GM03348 (cell line): ENCODE measurements at places on chromosomes 1 and 21.

DNA sequence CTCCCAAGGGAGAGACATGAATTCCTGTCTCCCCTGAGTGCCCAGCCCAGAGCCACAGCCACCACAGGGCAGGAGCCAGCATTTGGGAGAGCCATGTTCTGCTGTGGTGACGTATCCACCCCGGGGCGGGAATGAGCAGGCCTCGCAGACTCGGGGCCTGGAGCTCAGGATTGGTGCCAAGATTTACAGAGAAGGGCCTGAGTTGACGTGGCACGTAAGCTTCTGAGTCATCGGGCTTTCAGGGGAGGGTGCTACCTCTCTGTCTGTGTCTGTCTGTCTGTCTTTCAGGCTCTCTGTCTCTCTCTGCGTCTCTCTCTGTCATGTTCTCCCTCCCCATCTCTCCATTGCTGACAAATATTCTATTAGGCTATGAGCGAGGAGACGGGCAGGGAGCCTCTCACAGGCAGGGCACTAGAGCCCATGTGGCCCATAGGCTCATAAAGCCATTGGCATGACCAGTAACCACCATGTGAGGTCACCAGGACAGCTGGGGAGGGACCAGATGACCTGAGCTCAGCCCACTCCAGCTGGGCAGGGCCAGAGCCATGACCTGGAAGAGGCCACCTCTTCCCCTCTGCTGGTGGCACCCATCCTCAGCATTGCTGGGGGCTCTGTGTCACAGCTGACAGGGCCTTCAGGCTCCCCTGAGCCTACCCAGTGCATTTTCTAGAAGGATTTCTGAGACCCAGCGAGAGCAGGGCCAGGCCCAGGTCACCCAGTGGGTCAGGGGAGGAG is 300.0 kb upstream of the VAMP3 start:
- DNase-seq: peak; percentile 96

DNA sequence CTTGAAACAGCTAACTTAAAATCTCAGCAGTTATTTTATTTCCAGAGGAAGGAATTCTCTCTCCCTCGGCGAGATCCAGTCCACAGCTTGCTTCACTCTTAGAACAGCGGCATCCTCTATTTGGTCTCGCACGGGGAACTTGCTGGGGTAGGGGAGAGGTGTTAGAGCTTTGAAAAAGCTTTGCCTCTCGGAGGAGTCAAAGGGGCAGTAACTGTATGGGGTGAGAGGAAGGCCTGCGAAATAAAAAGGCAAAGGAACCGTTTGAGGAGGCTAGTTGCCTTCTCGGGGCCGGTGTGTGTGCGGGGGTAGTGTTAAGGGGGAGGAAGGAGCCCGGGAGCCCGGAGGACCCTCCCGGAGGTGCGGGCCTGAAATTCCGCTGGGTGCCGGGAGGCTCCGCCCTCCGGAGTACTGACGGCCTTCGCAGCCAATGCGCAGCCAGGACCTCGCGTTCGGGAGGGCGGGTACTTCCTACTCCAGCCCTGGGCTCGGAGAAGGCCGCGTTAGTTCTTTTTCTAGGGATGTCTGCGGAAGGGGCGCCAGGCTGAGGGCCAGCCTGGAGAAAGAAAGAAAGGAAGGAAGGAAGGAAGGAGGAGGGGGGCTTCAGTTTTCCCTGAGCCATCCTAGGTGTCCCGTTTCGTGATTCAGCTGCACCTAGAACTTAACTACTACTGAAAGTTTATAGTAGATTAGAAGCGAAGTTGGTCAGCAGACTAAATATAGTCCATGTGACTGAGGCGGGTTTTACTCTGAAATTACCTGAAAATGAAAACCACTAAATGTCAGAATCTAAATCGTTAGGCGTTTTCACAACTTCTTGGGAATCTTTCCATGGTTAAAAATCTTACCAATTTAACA is 2.2 kb downstream of the NEK7 start:
- peak; percentile 95 for DNase-seq

GRCh38 chr1:209590405-209590804 is 6.9 kb downstream of the CAMK1G start:
- peak; percentile 76 for DNase-seq

DNA sequence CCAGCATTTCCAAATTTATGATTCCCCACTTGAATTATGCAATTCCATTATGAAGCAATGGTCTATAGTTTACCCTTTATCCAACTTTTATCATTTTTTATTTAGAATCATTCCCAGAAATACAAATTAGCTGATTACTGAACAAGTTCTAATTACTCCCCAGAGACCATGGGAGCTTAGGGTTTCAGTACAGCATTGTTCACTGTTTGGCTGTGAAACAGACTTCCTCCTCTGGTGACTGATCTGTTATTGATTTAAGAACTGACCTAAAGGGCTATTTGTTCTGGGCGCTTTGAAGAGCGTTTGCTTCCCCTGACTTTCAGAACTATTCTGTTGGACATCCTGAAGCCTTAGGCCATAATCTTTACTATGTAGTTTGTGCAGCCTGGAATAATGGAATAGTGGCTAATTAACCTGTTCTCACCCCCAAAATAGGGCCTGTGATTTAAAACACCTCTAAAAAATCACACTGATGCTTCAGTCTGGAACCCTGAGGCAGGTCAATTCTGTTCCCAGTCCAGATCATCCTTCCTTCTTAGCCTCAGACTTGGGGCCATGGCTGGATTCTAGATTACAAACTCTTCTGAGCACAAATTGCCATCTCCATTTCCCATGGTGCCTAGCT is 58.7 kb downstream of the ALG14 start:
- no peak for DNase-seq

DNA sequence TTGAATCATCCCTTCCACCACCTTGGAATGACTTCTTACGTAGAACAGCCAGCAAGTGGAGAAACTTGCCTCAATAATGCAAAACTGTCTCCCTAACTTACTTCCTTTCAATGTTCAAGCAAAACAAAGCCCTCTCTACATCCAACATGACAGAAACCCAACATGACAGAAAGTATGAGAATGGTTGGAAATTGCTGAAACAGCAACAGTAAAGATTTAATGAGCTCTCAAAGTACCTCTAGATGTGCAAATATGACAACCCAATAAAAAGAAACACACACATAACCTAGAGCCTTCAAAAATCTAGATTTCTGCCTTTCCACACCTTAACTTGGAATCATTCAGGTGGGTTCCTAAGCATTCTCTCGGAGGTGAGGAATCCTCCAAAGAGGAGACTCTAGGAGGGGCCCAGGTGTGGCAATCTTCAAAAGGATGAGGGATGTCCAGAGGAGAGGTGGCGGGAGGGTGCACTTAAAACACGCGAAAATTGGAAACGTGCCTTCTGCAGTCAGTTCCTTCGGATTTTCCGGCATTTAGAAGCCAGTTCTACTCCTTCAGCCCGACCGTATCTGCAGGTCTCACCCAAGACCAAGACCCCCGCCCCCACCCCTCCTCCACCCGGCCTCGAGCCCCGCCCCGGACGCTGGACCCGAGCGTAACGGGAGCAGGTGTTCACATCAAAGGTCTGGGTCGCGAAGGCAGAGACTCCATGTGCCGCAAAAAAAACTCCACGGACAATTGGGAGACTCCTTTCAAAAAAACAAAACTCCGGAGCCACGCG is 996 bp upstream of the MGST3 start:
- DNase-seq: no peak

DNA sequence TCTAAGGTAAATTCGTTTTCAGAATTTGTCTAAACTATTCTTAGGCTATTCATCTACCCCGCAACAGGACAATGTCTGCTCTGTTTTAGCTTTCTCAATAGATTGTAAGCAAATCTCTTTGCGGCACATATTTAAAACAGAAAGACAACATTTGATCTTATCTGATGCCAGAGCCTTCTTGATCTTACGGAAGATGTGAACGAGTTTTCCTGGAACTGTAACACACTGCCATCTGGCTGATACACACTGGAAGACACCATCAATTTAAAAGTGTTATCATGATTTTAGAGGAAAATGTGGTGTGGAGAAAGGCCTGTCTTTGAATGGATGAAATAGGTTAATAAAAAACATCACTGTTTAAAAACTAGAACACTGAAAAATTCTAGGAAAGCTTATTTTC is 36.1 kb downstream of the COA6 start:
- no peak for DNase-seq

- no peak for DNase-seq
Observed at GRCh38 chr1:229768232-229768631, 142.2 kb downstream of the URB2 start.

DNA sequence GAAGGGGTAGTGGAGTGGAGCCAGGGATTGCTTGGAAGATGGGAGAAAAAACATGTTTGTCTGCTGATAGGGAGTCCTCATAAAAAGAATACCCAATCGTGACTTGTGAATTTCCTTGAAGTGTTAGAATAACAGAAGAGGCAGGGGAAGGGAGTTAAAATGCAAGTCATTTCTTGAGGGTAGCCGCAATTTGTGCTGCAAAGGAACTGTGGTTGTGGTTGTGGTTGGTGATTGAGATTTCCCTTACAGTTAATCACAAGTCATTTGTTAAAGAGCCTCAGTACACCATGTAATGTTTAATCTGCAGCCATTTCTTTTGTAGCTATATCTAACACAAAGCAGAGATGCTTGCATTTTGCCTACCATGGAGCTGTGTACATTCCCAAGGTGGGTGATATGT is 38.5 kb upstream of the EGLN1 start:
- no peak for DNase-seq

GRCh38 chr1:116139592-116140134 is 28.5 kb downstream of the MAB21L3 start:
- no peak for DNase-seq

- DNase-seq: no peak
Observed at GRCh38 chr1:198241553-198241952, 84.8 kb downstream of the NEK7 start.

GRCh38 chr1:112721966-112722524 is 6.9 kb upstream of the PPM1J start:
- no peak for DNase-seq

DNA sequence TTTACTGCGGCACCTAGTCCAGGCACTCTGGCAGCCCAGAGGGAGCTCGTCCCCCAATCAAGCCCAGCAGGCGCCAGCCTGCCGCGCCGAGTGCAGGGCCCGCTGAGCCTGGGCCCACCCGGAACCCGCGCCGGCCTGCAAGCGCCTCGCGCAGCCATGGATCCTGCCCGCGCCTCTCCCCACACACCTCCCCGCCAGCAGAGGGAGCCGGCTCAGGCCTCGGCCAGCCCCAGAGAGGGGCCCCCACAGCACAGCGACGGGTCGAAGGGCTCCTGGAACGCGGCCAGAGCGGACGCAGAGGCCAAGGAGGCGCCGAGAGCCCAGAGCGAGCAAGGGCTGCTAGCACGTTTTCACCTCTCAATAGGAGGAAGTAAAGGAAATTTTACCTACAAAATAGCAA is 767.0 kb downstream of the MRPL39 start:
- DNase-seq: no peak

DNA sequence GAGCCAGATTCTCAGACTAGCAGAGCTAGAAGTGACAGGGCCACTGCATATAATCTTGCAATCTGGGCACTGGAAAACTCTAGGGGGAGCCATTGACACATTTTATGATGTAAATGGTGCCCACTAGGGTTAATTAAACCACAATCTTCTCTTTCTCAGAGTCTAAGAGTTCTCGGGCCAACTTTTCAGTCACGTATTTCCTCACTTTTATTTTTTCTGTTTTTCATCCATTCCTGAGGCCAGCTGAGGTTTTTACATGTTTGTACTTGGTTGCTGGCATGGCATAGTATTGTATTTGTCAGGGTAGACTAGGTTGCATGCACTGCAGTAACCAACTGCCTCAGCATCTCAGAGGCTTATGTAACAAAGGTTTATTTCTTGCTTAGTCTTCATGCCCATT is 138.2 kb downstream of the ZNF326 start:
- DNase-seq: no peak

DNA sequence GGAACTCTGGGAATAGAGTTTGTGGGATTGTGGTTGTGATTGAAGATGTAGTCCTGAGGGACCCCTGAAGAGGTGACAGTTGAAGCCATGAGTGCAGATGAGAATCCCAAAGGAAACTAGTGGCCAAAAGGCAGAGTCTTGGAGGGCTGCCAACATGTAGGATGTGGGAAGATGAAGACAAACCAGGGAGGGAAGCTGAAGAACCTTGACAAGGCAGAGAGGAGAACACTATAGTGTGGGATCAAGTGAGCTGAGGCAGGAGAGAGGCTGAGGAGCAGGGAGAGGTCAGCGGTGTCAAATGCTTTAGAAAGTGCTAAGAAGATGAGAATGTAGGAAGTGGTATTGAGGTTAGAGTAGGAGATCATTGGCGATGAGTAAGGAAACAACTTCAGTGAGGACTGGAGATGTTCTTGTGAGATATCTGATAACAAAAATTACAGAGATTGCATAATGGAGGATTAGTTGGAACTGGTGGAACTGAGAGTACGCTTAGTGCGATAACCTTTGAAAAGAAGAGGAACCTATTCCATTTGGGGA is 88.5 kb upstream of the VCAM1 start:
- peak; percentile 80 for DNase-seq

DNA sequence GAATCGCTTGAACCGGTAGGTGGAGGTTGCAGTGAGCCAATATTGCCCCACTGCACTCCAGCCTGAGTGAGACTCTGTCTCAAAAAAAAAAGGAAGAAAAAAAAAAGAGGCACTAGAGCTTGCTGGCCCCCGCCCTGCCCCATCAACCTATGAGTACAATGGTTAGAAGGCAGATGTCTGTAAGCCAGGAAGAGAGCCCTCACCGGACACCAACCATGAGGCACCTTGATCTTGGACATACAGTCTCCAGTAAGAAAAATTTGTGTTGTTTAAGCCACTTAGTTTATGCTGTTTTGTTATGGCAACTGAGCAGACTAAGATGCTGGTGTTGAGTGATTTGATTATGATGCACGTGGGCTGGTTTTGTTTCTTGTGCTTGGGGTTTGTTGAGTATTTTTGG is 34.2 kb downstream of the DIP2A start:
- DNase-seq: no peak

DNA sequence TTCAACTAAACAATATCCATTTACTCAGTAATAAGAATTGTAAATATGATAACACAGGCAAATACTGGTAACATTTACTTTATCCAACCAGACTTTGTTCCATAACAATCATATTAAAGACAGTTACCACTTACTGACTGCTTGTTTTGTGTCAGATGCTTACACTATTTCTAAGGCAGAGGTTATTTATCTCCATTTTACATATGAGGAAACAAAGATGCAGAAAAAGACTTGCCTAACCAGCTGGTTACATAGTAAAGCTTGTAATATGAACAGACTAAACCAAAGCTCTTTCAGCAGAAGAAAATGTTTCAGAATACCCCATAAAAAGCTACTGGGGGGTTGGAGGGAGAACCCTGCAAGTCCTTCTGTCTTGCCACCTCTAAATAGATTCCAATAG is 180.1 kb downstream of the EIF4G3 start:
- no peak for DNase-seq

GRCh38 chr1:67368046-67368514 is 60.4 kb downstream of the IL12RB2 start:
- no peak for DNase-seq

- no peak for DNase-seq
Observed at GRCh38 chr21:17139696-17140095, 373.1 kb upstream of the CXADR start.
